ENCODE measurements at places on chromosomes 4 and X.

DNA sequence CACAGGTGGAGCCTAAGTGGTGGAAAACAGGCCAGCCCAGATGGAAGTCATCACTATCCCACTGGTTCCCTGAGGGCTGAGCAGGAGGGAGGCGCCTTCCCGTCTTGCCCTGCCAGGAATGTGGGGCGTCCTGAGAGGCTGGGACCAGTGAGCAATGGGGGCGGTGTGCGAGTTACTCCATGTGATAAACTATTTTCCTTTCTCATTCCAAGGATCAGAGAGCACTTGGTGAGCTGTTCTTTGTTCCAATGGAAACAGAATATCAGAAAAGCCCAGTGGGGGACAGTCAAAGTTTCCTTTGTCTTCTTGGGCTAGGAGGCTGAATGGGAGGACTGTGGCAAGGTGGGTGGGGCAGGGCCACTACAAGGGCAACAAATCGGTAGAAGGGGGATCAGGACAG is 86.2 kb downstream of the NHSL2 start:
- no peak for DNase-seq

DNA sequence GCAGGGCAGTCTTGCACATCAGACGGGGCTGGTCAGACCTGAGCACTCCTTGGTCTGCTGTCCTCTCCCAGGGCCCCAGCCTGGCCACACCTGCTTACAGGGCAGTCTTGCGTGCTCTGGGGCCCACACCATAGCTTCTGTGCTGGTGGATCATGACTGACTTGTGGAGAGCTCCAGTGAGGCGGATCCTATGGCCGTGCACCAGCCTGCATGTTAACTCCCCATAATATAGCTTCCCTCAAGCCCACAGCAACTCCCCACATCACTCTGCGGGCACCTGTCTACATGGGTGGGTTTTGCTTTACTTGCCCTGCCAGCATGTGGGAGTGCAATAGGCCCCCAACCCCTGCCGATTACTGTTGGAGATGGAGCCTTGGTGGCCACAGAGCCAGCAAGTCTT is 8.2 kb upstream of the TMSB15B start:
- no peak for DNase-seq

- no peak for DNase-seq
Measured at GRCh38 chr4:177923888-177924287, 481.7 kb upstream of the AGA start.

DNA sequence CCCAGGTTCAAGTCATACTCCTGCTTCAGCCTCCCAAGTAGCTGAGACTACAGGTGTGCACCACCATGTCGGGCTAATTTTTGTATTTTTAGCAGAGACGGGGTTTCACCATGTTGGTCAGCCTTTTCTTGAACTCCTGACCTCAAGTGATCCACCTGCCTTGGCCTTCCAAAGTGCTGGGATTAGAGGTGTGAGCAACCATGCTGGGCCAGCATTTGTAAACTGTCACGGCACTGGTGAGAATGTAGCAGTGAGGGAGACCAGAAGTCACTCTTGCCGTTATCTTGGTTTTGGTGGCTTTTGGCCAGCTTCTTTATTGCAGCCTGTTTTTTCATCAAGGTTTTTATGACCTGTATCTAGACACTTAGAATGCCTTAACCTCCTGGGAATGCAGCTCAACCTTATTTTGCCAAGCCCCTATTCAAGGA is 22.4 kb downstream of the PCDH18 start:
- DNase-seq = no peak

GRCh38 chr4:69708211-69708610 is 52.2 kb downstream of the SULT1B1 start:
- no peak for DNase-seq

All from Caki2 (cell line).